Suppressor macrophage treated with lipopolysaccharide for 1 hour (primary cell): ENCODE measurements at places on chromosomes 12 and 14.
A peak's percentile ranks its signal among the peaks of the same experiment; 100 is the strongest.

DNA sequence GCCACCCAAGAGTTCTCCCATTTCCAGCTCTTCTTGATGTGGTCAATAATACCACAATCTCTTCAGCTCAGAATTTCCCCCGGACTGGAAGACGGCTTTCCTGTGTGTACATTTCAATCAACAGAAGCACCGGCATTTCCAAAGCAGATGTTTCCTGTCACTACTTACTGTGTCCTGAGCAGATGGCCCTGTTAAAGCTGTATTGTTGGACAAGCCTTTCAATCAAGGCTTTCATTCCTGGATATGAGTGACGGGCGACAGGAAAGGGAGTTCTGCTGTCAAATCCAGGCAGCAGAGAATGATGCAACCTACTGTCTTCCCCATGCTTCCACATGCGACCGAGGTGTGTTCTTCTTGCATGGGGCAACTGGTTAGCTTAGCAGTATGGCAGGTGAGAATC is 76.4 kb upstream of the CCDC60 start:
- DNase-seq = no peak

- no peak for DNase-seq
These were observed 161.4 kb downstream of the STXBP6 start for GRCh38 chr14:24888532-24888931.

DNA sequence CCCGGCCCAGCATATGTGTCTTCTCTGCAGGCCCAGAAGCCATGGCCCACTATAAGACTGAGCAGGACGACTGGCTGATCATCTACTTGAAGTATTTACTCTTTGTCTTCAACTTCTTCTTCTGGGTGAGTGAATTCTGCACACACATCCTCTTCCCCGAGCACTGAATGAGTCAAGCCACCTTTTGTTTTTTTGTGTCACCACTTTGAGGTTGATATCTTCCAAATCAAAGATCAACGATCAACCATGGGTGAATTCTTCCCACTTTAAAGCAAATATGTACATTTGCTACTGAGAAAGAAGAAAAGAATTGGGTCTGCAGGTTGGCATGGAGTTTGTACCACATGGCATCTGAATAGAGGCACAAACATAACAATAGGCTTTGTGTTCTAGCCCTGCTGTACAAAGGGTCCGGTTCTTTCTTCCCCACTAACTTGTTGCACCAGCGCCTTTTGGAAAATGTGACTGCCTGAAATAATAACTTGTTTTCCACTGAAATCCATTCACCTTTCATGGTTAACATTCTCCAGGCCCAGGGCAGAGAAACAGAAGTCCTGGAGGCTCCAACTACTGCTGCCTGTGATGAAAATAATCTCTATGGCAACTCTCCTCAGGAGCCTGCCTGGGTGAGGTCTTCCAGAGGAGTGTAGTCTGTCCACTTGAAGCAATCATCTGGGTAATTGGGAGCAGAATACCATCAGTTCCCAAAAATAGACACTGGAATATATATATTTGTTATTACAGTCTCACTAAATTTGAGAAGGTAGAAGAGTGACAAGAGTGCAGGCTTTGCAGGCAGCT is 27.6 kb downstream of the TSPAN11 start:
- no peak for DNase-seq

GRCh38 chr14:31440280-31440679 is 17.0 kb downstream of the DTD2 start:
- DNase-seq = no peak

DNA sequence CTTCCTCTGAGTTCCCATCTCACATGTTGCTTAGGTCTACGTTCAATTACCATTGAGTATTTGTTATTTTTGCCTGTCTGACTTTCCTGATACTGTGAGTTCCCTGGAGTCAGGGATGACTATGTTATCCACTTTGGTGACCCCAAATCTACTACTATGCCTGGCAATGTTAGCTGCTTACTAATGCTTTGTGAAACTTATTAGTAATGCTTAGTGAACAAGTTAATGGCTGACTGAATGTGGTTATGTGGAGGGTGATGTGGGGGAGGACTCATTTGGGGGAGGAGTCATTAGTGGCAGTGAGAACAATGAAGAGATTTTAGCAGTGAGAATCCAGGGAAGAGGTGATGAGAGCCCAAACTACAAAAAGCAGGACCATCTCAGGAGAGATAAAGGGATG is 121.6 kb downstream of the KTN1 start:
- no peak for DNase-seq

- DNase-seq = no peak
These were observed 145.3 kb downstream of the CACNA1C start for GRCh38 chr12:2198005-2198501.

- DNase-seq = peak; percentile 93
These were observed 22.1 kb downstream of the LGMN start for GRCh38 chr14:92726135-92726932.

DNA sequence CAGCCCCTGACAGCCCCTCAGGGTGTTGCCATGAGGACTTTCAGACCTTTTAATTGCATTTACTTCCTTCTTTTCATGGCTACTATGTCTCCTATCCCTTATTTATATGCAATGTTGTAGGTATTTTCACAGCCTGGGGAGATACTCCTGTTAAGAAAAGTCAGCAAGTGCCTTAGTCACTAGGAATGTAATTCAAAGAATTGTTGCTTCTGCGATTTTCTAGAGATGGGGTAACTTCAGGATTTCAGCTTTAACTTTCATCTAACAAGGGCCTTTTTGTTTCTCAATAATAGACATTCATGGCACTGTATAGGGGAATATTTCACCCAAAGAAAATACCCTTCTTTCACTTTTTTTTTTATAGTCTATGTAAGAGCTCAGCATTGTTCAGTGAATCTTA is 533.3 kb upstream of the MIS18BP1 start:
- no peak for DNase-seq

DNA sequence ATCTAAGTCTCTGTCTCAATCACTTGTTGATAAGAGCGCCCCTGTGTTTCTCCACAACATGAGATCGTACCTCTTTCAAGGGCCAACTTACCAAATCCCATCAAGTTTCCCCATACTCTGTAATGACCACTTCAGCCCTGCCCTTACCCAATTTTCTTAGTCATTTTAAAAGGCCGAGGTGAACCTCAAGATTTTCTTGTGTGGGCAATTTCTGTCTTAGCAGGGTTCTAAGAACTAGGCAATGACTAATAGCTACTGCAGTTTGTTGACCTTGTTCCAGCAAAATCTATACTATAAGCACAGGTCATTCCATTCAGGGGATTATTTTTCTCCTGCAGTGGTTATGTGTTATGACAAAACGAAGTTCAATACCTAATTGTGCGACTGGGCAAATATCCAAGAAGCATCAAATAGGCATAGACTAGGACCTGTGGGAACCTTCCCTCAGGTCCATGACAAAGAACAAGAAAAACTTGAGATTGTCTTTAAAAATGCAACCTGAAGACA is 359.8 kb downstream of the PCNX1 start:
- peak; percentile 58 for DNase-seq

DNA sequence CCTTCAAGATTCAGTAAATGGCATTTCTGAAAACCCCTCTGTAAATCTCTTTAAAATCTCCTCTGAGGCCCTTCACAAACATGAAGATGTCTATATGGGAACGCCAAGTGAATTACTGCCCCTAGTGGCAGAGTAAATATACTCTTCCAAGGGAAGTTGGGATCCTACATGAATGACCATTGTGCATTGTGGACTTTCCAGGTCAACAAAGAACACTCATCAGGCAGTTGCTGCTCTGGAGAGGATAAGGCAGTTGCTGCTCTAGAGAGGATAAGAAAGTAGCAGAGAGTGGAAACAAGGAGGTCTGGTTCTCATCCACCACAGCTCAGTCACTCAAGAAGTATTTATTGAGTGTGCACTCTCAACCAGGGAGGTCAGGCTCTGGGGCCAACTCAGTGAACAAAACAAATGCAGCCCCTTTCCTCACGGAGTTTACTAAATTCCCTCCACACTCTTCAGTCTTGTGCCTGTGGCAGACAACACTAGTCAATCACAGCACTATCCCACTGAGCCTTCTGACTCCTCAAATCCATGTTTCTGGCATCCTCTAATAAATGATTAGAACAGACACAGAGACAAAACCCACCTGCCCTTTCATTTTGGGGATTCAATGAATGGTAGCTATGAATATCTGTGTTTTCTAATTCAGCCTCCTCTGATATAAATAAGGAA is 52.9 kb downstream of the SVOP start:
- peak; percentile 68 for DNase-seq

- peak; percentile 79 for DNase-seq
These were observed 58.2 kb upstream of the FLRT2 start for GRCh38 chr14:85471744-85472143.

- DNase-seq = peak; percentile 64
These were observed 46.8 kb downstream of the TMEM117 start for GRCh38 chr12:43882578-43883178.

GRCh38 chr12:49552425-49552824 is 13.6 kb downstream of the KCNH3 start:
- no peak for DNase-seq

GRCh38 chr12:124904306-124905098 is 9.9 kb downstream of the UBC start:
- DNase-seq = peak; percentile 96

DNA sequence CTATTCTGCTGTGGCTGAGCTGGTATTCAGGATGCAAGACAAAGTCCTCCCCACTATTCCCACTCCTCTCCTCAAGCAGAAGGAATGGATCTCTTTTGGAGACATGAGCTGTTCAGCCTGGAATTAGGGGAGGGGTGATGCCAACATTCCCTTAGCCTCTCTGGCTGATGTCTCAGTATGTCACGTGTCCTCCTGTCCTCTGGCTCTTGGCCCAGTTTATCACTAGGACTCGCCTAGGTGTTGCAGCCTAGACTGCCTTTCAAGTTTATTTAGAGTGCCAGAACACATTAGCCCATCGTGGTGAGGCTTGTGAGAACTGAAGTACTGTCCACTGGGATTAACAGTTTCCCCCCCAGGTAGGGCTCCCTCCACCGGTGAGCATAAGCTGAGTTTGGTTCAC is 239.9 kb upstream of the MIS18BP1 start:
- no peak for DNase-seq

DNA sequence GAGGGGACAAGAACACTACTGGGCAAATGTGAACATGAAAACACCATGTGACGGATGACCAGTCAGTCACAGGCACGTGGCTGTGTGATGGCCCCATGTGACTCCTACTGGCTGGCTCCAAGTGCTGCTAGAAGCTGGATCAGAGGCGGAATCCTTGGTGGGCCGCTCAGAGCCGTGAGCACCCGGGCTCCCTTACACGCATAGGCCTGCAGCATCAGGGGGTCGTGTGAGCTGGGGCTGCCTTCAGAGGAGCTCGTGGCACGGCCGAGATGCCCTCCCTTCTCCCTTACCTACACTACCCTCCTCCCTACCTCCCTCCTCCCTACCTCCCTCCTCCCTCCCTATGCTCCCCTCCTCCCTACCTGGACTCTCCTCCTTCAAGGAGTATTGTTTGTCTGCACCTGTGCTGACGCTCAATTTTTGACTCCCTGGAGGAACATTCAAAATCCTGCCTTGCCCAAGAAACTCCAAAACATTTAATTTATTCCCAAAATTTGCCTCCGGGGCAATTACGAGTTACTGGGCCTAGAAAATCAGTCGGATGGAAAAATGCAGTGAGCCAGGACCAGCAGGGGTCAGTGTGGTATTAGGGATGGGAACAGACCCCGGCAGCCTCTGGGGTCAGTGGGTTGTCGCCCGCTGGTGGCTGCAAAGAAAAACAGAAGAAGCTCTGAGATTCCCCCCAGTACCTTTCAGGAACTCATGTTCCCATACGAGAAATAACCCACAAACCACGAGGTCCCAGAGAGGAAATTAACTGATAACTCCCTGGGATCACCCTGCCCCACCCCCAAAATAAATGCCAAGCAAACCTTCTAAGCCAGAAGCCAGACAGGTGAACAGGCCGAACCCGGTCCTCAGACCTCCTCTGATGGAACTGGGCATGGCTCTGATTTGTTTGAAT is 61.3 kb downstream of the C14orf132 start:
- peak; percentile 64 for DNase-seq

DNA sequence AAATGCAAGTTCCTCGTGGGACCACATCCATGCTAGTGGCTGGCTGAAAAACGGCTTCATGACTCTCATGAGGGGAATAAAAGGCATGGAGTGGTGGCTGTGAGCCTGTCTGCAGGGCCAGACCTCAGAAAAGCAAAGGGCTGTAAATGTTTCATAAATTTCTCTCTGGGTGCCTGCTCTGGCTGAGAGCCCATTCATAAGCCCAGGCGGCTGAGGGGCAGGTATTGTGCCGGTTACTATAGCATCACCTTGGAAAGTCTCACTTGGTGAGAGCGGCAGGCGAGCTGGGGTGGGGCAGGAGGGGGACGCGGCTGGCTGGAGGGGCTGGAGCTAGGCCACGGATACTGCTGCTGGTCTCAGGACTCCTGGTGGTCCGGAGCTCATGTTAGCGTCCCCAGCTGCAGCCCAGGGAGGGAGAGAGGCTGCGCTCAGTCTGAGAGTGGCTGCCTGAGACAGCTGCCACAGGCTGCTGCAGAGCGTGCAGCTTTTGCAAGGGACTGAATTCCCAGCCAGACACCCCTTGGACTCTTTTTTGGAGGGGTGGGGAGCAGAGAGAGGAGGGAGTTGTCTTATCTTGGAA is at the start of gene SLC17A8:
SLC17A8 (plus strand) TSS at position 431 of the 580 bp plus-strand sequence. CDS start 318 bp downstream, outside the sequence.
- DNase-seq = no peak

DNA sequence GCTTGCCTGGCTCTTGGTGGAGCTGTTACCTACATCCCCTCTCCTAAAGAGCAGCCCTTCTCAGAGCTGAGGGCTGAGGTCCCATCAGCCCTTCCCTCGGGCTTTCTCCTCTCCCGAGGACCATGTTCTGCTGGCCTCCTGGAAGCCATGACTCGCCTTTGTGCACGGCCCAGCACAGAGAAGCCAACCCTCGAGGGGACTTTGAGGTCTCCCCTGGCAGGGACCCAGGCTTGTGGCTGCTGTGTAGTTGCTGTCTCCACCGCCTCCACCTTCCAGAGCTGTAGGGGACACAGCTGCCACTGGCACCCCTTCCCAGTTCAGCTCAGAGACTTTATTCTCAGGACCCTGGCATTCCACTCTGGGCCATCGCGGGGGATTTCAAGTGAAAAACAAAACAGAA is 22.9 kb upstream of the CCND2 start:
- DNase-seq = no peak

DNA sequence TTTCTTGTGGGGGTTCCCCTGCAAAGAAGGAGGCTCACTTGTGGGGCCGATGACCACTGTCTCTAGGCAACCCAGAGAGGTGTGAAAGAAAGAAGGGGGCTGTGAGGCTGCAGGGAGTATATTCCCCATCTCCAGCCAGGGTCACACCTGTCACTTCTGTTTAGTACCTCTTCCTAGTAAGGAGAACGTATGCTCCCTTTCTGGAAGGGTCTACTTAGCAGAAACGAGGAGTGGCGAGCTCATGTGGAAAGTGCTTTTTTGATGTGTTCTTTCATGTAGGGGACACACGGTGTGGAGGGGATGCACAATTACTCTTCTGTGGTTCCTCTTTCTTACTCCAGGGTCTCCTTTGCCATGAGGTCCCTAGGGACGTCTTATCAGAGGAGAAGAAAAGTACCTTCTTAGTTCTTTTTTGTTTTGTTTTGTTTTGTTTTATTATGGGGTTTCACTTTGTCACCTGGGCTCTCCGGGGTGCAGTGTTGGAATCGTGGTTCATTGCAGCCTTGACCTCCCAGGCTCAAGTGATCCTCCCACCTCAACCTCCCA is 58.3 kb downstream of the PRKCH start:
- DNase-seq = no peak

GRCh38 chr12:28937196-28937595 is 211.9 kb upstream of the FAR2 start:
- no peak for DNase-seq

- DNase-seq = peak; percentile 36
These were observed at the start of gene IKZF4 for GRCh38 chr12:56020423-56021184. Gene IKZF4, plus strand, starts transcription at chr12:56021043. Its CDS starts 451 bp downstream, at chr12:56021494.
